NCI-H345 (cell line): ENCODE measurements at places on chromosomes 5 and 9.

DNA sequence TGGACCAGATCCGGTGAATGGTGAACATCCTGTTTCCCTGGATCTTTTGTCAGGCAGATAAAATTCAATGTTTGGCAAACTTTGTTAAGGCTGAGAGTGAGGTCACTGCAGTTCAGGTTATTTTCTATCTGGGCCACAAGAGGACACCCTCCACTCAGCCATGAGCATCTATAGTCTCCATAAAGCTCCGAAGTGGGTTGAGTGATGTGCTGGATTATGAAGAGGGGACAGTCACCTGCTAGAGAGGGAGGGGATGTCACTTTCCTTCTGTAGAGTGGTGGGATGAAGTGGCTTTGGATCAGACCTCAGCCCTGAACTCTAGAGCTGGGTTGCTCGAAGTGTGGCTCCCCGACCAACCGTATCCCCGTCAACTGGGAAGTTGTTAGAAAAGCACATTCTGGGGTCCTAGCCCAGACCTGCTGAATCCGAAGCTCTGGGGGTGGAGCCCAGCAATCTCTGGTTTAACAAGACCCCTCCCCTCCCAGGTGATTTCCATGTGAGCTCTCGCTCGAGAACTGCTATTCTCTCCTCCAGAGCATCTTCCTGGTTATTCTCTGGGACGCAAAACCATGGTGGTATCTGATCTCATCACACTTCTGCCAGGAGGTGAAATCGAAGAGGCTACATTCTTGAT is 31.8 kb upstream of the FGF1 start:
- peak; percentile 55 for DNase-seq

- no peak for DNase-seq
Measured at GRCh38 chr9:132239518-132239917, 77.7 kb downstream of the NTNG2 start.

- peak; percentile 53 for DNase-seq
Measured at GRCh38 chr9:97703437-97704344, 6.6 kb upstream of the XPA start.

GRCh38 chr5:180084638-180085561 is 13.3 kb upstream of the RNF130 start:
- peak; percentile 94 for DNase-seq

DNA sequence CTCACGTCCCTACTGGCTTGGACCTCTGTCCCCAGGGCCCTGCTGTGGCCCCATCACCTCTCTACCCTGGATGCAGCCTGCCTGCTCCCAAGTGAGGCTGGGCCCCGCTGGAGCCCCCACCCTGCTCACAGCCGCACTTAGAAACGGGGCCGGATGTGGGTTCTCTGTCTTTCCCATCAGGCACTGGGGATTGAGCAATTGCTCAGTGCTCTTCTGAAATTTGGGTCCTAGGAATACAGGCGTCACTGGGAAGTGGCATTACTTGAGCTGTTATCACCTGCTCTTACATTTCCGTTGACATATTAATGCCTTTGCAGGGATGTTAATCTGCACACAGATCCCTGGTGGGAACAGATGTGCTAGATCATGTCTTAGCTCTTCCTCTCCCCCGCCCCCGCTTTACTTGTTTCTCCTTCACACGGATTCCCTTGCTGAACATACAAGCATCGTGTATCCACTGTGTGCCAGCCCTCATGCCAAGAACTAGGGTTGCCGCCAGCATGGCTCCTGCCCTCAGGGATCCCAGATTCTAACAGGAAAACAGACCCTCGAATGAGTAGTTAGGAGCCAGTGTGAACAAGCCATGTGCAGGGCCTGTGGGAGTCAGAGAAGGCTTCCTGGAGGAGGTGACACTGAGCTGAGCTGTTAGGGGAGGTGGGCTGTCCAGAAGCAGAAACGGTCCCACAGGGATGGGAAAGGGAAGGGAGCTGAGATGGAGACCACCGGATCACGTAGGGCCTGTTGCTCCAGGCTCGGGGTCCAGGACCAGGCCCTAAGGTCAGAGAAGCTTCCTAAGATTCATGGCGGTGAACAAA is 65.1 kb downstream of the NEK6 start:
- no peak for DNase-seq

- DNase-seq = no peak
Measured at GRCh38 chr9:112069318-112070169, 105.6 kb downstream of the SUSD1 start.

GRCh38 chr5:124179819-124180218 is 566.6 kb downstream of the ZNF608 start:
- DNase-seq = no peak

GRCh38 chr5:152335461-152335860 is 69.6 kb downstream of the NMUR2 start:
- no peak for DNase-seq

DNA sequence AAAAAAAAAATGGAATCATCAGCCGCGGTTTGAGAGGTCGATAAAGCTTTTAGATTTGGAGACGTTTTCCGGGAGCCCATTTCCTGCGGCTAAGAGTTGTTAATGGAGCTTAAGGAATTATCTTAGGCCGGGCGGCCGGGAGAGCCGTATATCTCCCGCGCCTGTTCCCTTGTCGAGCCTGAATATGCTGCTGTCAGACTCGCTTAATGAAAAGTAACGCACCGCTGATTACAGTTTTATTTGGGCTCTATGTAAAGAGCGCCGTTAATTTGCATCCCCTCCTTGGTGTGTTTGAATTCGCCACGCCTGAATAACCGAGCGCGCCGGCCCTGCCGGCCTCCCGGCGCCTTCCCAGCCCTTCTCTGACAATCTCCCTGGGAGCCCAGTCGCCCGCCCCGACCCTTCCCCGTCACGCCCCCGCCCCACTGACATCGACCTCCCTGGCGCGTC is 7.9 kb downstream of the IRX4 start:
- DNase-seq = peak; percentile 18

DNA sequence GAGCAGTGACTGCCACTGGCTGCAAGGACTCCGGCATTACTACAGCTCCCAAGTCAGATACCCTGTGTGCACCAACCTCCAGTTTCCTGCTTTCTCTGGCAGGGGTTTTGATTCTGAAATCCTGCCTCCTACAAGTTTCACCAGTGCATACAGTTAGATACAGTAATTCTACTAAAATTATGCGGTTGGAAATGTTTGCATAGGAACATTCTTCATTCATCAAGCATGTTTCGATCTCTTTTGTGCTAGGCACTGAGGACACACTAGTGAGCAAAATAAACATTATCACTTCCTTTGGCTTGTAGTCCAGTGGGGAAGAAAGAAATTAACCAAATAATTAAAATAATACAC is 152.2 kb downstream of the TMEM167A start:
- no peak for DNase-seq

DNA sequence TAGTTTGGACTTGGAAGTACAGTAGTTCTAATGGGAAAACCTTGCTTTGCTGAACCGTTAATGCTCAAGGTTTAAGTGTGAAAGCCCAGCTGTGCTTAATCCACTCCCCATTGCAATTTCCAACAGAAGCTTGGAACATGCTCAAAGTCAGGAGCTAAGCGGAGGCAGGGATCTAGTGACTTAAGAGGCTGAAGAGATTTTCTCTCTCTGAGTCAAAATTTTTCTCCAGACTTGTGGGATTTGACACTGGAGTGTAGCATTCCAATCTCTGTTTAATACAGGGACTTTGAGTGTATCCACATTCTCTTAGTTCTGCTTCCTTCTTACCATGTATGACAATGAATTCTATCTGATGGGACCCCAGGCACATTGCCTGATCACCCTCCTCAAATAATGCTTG is 471.8 kb downstream of the KIF4B start:
- no peak for DNase-seq

DNA sequence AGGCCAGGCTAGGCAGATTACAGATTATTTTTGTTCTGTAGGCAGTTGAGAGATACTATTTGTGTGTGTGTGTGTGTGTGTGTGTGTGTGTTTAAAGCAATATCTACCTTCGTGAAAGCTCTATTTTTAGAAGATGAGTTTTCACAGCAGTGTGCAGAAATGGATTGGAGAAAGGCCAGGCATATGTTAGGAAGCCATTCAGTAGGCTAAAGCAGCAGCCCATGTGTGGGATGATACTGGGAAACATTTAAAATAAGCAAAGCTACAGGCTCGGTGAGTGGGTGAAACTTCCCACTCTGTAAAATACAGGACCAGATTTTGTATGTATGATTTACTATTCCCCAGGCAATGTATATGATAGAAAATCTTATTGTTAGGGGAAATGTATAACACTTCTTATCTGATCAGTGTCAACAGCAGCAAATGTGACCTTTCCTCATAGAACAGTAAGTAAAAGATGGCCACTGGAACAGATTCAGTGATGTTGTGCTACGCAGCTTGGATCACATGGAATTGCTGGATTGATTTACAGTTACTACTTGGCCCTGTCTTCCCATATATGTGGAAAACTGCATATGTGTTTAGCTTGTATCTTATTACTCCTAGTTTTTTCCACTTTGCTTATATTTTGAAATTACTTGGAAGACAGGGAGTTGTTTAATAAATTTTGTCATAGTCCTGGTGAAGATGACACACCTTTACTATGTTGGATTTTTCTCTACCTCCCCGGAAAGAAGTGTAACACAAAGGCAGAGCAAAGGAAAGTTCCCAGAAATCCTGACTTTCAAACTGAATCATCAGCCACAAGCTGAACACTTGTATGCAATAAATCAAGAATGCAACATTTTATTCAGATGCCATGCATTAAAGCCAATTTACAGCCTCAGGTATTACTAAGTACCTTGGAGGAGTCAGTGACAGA is 1077.7 kb upstream of the SEMA6A start:
- DNase-seq = no peak

DNA sequence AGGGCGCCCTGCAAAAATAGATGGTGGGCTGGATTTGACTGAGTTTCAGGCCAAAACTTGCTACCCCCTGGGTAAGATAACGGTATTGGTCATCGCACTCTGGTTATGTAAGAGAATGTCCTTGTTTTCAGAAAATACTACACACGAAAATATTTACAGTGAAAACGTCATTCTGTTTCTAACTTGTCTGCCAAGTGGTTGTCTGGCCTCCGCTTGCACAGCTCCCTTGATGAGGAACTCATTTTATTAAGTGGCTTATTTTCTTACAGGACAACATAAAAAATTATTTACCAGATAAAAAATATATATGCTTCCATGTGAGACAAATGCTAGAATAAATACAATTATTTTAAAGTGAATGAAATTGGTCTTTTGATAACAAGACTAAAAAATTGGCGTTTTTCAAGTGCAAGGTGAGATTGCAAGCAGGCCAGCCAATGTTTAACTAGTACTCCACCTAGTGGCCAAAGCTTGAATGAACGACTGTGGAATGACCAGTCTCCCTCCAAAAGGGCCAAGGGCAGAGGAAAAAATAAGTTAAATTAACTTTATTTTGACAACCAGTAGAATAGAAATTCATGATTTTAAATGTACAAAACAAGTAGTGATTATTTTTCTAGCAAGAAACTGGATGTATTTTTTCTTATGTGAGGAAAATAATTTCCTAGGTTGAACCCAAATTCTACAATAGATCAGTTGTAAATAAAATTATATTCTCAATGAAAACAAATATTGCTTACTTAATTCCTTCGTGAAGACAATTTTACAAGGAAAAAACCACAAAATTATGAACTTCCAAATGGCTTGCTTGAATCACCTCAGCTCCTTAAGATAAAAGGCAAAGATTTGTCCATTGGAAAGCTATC is 93.2 kb downstream of the ZFAND5 start:
- DNase-seq = peak; percentile 52

GRCh38 chr5:92309336-92309991 is 926.3 kb upstream of the ARRDC3 start:
- DNase-seq = peak; percentile 29

GRCh38 chr5:75601567-75601966 is 9.7 kb upstream of the ANKDD1B start:
- no peak for DNase-seq

GRCh38 chr9:28056006-28056405 is 482.7 kb upstream of the C9orf72 start:
- DNase-seq = no peak

DNA sequence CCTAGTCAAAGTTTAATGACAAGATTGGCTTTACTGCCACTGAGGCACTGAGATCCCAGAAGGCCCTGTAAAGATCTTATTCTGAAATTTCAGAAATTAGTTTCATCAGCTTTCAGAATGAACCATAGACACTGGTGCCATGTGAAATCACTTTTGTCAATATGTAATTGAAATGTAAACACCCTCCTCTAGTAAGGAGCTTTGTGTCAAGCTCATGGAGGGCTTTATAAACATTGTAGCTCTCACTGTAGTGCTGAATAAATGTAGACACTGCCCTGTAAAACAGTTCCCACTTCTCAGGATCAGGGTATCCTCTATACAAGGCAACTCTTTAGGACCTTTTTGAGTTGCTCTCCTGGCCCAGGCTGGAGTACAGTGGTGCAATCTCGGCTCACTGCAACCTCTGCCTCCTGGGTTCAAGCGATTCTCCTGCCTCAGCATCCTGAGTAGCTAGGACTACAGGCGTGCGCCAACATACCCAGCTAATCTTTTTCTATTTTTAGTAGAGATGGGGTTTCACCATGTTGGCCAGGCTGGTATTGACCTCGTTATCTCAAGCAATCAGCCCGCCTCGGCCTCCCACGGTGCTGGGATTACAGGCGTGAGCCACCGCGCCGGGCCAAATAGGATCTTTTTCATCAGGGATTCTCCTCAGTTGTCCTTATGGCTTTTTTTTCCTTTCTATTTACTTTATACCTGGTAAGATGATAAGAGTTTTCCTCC is 1823.9 kb upstream of the CDH9 start:
- peak; percentile 84 for DNase-seq

GRCh38 chr5:12284604-12285003 is 380.4 kb upstream of the CTNND2 start:
- no peak for DNase-seq

GRCh38 chr5:13994621-13995253 is 50.2 kb upstream of the DNAH5 start:
- no peak for DNase-seq

GRCh38 chr9:98865284-98865875 is 57.9 kb downstream of the GALNT12 start:
- DNase-seq = no peak

DNA sequence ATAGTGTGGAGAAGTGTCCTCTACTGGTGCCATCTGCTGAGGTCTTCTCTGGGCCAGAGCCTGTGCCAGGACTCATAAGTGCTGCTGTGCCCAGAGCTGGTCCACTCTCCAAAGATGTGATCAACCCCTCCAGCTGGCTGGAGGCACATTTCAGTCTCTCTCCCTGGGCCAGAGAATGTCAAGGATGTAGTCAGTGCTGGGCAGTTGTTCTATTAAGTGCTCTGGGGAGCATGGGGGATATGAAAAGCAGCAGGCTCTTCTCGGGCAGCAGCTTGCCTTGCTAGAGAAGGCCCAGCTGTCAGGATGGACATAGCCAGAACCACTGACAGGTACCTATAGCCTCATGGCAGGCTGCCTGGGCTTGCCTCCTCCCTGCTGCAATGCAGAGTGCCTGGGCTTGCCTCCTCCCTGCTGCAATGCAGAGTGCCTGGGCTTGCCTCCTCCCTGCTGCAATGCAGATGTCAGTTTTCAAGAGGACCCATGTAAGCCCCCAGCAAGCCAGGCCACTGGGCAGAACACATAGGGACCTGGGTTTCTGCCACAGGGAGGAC is 157.2 kb upstream of the PANK3 start:
- no peak for DNase-seq

- no peak for DNase-seq
Measured at GRCh38 chr5:168215646-168216045, 75.8 kb upstream of the WWC1 start.
